ENCODE measurements at places on chromosomes 12 and 14.

DNA sequence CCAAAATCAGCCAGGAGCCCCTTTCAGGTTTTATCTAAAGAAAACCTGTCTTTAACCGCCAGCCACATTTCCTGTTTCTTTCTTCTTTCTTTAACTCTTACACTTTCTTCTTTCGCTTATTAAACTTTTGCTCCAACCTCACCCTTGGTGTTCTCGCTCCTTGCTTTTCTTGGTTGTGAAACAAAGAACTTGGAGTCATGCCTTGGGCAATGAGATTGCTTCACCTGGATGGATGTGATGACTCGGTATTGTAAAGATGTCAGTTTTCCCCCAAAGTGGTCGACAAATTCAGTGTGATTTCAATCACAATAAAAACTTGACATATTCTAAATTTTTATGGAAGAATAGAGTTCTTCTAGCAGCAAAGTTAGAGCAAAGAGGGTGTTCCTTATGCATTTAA lies 16.2 kb upstream of the TCL1A start:
- no peak for DNase-seq

DNA sequence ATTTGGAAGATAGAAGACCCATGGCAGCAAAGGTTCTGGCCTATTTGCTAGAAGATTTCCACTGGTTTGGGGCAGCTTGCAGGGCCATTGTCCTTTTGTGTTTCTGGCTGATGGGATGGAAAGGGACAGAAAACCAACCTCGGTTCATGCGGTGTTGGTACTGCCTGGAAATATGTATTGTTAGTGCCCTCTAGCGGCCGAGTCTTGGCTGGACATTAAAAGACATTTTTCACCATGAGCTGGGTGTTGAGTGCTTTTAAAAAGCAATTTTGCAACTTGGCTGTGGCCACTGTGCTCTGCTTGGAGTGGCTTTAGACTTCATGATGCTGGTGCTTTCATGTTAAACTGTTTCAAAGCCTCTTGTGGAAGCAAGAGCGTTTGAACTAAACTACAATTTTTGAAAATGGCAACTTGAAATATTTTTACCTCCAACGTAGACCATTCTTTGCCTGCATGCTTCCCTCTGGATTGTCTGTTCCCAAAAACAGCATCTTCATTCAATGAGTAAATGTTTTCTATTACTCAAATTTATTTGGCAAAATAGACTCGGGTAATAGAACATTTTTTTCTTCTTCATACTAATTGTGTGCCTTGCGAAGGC lies 102.7 kb upstream of the TBX5 start:
- peak; percentile 77 for DNase-seq

- no peak for DNase-seq
Observed at GRCh38 chr12:78386871-78387270, 477.7 kb upstream of the SYT1 start.

DNA sequence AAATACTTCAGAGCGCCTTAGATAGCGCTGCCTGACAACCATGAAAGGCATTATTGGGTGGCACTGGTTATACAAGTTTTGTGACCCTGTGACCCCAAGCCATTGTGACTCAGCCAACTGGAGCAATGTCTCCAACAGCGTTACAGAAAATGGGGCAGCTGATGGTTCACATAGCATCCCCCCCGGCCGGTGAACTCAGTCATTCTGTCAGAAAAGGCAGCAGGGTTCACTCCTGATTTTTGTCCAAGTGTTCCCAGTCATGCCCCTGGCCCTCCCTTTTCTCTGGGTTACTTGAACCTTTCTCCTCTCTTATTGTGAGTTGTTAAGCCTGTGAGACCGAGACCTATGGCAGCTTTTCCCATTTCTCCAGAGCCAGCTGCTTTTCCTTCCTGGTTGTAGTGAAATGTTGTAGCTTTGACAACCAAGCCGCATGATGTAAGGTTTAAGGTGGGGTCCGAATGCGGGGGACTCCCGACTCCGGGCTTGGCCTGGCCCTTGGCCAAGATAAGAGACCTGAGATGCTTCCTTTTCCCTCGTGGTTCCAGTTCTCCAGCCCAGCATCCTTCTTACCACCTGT lies 22.0 kb downstream of the CD9 start:
- DNase-seq, result no peak

GRCh38 chr12:77882709-77883108 lies 52.0 kb downstream of the NAV3 start:
- no peak for DNase-seq

DNA sequence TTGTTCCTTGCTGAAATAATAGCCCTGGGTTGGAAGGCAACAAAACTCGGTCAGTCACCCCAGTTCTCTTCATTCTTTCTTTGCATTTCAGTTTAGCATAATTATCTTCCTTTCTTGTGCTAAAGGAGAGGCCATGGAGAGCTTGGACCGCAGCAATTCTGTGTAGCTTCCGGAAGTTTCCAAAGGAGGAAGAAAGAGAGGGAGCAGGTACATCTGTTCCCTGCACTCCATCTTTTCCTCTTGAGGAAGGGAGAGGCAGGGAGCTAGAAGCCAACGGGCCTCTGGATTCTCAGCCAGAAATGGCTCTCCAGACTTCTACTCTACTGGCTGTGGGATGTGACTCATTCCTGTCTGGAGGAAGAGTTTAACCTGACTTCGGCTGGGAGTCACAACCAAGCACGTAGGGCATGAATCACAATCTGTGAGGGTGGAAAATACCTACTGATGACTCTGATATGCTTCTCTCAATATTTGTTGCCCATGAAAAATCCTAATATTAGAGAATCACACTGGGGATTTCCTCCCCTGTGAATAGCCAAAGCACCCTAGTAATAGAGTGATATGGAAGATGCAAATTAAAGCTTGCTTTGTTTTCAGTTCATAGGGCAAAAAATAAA lies 17.0 kb downstream of the ANO6 start:
- peak; percentile 65 for DNase-seq

Measured in suppressor macrophage (primary cell).